ENCODE measurements at places on chromosomes 7 and 10.

DNA sequence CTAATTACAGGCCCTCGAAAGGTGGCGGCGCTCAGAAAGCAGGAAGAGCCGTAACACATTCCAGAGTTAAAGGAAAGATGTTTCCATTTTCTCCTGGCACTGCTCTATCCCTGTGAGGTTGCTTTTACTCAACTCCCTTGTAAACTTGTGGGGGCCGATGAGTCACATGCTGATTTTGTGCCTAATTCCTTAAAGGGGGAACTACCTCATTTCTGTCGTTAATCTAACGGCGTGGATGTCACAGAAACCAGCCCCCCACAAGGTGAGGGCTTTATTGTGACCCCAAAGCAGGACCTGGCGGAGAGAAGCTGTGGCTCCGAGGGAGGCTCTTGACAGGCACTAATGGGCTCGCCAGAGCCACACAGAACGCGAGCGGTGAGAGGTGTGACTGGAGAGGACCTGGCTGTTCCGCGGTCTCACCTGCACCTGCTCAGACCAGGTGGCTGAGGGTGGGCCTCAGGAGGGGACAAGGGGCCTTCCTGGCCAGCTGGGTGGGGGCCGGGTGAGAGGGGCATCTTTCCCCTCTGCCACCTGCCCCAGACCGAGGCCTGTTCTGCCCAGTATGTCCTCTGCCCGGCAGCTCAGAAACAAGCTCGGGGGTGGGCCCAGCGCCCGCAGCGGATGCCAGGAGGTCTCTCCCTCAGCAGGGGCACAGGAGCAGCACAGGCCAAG, 50.9 kb downstream of the CALML3 start:
- no peak for DNase-seq

DNA sequence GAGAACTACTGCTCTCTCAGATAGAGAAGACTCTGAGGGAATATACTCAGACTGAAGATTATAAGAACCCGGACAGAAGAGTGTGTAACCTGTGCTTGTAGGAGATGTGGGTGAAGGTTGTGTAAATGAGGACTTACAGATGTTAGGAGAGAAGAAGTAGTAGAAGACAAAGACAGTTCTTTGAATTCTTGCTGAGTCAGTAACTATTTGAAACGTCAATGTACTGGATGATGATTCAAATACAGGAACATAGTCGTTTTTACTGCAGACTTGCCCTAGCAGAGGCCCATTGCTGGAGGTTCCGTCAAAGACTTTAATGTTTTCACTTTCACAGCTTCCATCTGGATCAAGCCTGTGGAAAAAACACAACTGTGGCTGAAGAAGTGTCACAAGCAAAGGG, 6.8 kb downstream of the CUZD1 start:
- DNase-seq: no peak

DNA sequence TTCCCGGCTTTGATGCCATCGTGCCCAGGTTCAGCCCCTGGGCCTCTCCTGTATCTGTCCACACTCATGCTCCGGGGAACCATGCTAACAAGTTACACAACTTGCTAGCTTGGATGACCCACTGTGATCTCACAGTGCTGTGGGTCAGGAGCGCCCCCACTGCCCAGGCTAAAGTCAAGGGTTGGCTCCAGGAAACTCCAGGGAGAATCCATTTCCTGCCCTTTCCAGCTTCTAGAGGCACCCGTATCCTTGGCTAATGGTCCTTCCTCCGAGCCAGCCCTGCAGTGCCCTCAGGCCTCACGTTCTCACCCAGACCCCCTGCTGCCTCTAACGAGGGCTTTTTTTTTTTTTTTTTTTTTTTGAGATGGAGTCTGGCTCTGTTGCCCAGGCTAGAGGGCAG, 19.5 kb downstream of the AMZ1 start:
- DNase-seq: no peak

DNA sequence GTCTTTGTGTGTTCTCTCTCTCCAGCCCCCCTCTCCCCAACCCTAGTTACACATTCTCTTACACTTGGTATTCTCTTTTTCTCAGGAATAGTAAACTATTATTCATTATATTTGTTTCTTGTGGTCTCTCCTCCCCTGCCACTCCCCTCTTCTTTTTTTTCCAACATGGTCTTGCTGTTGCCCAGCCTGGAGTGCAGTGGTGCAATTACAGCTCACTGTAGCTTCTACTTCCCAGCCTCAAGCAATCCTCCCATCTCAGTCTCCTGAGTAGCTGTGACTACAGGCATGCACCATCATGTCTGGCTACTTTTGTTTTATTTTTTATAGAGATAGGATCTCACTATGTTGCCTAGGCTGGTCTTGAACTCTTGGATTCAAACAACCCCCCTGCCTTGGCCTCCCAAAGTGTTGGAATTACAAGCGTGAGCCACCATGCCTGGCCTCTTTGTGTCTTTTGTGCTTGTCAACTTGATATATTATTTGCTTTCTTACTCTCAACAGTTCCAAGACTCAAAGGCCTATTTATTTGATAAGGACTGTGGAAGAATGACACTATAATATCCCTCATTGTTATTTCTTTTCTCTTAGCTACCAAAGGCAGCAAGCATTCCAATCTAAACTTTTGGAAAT, 66.9 kb downstream of the MLLT10 start:
- no peak for DNase-seq

DNA sequence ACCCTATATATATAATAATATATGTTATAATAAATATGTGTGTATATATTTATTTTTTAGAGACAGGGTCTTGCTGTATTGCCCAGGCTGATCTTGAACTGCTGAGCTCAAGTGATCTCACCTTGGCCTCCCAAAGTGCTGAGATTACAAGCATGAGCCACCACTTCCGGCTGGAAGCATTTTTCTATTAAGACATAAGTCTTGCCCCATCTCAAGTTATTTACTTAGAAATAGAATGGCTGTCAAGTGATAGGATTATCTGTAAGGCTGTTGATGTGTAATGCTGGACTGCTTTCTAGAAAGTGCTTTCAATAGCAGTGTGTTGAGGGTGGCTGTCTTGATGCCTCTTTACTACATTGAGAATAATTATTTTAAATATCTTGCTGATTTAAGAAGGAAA, 65.2 kb downstream of the ZMYND11 start:
- no peak for DNase-seq

DNA sequence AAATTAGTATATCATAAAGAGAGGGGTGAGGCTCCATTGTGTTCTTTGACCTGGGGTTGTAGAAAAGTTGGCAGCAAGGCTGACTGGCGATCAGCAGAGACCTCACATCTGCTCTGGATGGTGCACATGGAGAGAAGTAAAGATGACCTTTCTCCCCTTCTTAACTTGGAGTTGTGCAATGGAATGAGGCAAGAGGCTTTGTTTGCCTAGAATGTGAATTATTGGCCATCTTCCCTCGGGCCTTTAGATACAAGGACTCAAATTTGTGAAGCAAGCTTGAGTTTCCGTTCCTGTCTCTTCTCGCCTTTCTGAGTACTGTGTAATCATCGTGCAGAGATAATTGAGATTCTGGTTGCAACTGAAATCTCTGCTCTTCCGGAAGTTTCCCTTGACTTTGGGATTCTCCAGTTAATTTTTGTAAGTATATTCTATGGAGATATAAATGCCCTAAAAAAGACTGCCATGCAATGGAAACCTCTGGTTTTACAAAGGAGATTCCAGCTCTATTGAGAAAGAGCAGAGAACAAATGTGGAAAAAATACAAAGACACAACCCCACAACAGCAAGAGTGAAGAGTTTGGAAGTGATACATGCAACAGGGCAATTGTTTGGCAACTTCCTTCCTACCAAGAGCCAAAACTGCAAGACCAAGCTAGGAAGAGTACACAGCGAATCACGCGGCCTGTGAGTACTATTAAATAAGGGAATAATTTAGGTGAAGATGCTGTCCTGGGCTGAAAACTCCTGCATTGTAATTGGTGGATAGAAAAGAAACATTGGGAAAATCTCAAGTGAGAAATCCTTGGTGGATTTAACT, 542.3 kb upstream of the NRP1 start:
- no peak for DNase-seq

GRCh38 chr7:5020098-5020497, 25.6 kb upstream of the RBAK start:
- DNase-seq: no peak

DNA sequence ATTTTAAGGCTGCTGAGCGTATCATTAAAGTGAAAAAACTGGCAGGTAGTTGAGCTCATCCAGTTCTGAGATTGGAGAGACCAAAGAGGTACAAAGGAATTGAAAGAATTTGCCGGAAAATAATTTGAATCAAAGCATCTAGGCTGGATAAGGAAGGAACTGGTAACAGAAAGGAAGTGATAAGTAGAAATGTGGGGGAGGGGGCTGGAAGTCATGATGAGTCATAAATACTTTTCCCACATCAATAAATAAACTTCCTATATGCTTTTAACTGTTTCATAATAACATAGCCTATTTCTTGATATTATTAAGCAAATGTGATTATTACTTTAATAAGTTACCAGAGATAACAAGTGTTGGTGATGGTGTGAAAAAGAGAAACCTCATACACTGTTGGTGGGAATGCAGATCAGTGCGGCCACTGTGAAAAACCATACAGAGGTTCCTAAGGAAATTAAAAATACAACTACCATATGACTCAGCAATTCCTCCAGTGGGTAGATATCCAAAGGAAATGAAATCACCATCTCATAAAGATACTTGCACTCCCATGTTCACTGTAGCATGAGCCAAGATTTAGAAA, 27.0 kb downstream of the ZNF438 start:
- no peak for DNase-seq

DNA sequence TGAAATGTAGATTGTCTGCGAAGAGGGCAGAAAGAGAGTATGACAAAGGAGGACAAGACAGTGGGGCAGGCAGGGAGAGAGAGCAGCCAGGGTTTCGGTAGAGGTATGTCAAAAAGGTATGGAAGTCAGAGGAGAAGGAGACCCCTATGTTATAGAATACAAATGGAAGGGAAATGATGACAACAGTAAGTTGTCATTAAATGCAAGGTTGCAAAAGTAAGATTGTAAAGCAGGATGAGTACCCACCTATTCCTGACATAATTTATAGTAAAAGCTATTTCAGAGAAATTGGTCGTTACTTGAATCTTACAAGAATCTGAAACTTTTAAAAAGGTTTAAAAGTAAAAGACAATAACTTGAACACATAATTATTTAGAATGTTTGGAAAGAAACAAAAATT, 126.3 kb downstream of the CFTR start:
- DNase-seq: no peak

DNA sequence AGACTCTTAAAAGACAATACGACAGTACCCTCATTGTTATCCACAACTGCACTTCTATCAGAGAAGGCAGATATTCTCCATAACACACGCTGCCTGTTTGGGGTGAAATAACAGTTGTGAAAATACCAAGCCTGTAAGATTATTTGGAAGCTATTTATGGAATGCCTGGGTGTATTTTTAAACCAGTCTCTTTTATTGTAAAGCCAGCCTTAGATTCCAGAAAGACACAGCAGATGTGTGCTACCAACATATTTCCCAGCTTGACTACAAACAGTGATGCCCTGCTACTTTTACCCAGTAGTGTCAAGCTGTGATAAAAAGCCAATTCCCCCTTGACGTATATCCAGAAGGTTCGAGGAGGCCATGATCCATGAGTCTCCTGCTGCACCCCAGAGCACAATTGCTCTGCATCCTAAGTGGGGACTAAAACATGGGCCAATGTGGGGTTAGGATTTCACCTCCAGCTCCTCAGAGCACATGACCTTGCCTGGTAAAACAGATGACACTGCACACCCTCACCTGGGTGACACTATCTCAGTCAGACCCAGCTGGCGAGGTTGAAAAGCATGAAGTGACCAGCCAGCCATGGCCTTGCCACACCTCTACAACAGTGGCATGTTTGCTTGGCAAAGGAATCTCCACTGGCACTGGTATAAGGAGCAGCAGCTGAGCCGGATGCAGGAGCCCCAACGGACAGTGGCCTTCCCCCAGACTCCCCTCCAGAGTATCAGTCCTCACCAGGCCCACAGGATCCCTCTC, 62.2 kb downstream of the GFRA1 start:
- no peak for DNase-seq
